ENCODE measurements at places on chromosomes 12 and 14. TPM values are rescaled to one million over a fixed set of nuclear protein-coding genes. Genes with fewer than 3 reads are reported as not detected.

Gene SPRING1
- 23.0 TPM for total RNA-seq

Gene PPTC7
- total RNA-seq: 16.1 TPM

- no peaks in the 10 kb centered on the region for H3K4me1 ChIP-seq
- no peaks in the 10 kb centered on the region for H3K27me3 ChIP-seq
- no peak overlapping the region for H3K4me3 ChIP-seq
- H3K36me3 ChIP-seq: no peaks in the 10 kb centered on the region
- no peak for DNase-seq
- no peak overlapping the region for H3K27ac ChIP-seq
These were observed 379.6 kb downstream of the CCDC91 start for GRCh38 chr12:28569698-28570411.

GRCh38 chr14:61559641-61560201, 135.6 kb upstream of the HIF1A start:
- H3K36me3 ChIP-seq: no peaks in the 10 kb centered on the region
- no peak for DNase-seq
- H3K27ac ChIP-seq: no peak overlapping the region
- H3K4me3 ChIP-seq: no peak overlapping the region

- H3K4me1 ChIP-seq: no peaks in the 10 kb centered on the region
These were observed 77.6 kb upstream of the RIC8B start for GRCh38 chr12:106696681-106697417.
